ENCODE measurements at places on chromosomes 7 and 10.
A peak's percentile ranks its signal among the peaks of the same experiment; 100 is the strongest.

- no peak for DNase-seq
These were observed 32.1 kb upstream of the CALN1 start for GRCh38 chr7:72444026-72444776.

GRCh38 chr7:7957513-7957912 lies 11.1 kb upstream of the GLCCI1 start:
- DNase-seq = no peak

- no peak for DNase-seq
These were observed 94.6 kb downstream of the TACC2 start for GRCh38 chr10:122083478-122084025.

- DNase-seq = no peak
These were observed 403 bp downstream of the CDK6 start for GRCh38 chr7:92835851-92836488.

GRCh38 chr7:12062062-12062461 lies 149.0 kb upstream of the TMEM106B start:
- no peak for DNase-seq

DNA sequence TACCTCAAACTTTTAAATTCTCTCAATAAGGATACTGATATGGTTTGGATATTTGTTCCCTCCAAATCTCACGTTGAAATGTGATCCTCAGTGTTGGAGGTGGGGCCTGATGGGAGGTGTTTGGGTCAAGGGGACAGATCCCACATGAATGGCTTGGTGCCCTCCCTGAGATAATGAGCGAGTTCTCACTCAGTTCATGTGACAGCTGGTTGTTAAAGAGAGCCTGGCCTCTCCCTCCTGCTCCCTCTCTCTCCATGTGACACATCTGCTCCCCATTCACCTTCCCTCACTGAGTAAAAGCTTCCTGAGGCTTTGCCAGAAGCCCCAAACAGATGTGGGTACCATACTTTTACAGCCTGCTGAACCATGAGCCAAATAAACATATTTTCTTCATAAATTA lies 19.2 kb downstream of the ABCB4 start:
- DNase-seq = no peak

- no peak for DNase-seq
These were observed 131.7 kb upstream of the ADAM12 start for GRCh38 chr10:126519992-126520391.

DNA sequence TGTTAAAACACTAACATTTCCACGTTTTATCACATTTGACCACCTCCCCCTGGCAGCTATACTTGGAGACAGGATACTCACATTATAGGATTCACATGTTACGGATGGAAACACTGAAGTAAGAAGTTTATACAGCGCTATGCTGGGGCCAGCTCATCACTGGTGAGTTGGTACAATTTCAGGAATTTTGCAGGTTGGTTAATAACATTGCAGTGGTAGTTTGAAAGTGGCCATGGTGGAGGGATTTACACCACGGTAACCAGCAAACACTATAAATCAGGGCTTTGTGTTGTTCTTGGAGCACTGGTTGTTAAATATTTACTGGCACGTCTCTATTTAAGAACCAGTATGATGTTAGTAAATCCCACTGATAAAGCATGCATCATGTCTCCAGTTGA lies 174.0 kb downstream of the GFRA1 start:
- peak; percentile 10 for DNase-seq

DNA sequence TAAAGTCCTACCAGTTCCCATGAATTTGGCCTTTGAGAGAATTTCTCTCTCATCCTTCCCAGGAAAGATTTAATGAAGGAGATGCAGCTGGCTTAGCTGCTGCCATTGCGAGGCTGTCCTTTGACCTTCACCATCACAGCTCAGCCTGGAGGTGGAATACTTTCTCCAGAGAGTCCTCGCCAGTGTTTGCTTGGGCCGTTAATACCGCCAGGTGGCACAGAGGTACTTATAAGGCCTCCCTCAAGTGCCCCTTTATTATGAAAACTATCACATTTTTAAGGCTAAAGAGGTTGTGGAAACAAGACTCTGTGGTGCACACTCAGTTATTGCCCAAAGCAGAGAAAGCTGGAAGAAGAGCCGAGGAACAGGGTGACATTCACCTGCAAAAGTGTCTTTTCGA lies 330.6 kb downstream of the CCSER2 start:
- no peak for DNase-seq

- DNase-seq = no peak
These were observed 95.3 kb upstream of the DNAJB12 start for GRCh38 chr10:72449941-72450441.

DNA sequence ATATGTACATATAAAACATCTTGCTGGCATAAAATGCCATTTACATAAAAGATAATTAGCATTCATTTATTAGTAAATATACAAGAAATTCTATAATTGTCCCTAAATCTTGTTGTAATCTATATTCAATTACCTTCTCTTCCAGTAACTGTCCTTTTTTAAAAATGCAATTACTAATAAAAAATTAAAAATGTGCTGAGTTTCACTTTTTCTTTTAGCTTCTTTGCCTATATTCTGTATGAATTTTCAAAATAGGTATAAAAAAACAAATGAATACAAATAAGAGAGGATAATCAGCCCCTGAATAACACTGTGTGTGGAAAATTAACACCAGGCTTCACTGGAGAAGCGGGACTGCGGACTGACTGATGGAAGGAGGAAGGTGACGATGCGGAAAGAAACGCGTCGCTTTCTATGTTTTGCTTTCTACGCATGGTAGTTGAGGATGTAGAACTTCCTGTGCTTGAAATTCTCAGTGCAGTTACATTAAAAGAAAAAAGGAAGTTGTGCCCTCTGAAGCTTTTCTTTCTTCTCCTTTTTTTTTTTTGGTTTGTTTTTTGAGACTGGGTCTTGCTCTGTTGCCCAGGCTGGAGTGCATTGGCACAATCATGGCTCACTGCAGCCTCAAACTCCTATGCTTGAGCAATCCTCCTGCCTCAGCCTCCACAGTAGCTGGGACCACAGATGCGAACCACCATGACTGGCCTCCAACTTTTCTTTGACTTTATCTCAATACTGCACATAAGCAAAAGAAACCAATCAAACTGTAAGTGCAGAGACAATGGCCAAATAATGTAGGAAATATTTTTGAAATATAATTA lies 7.4 kb upstream of the ZMYND11 start:
- no peak for DNase-seq

- no peak for DNase-seq
These were observed 3.6 kb upstream of the HTR5A start for GRCh38 chr7:155066417-155066950.

DNA sequence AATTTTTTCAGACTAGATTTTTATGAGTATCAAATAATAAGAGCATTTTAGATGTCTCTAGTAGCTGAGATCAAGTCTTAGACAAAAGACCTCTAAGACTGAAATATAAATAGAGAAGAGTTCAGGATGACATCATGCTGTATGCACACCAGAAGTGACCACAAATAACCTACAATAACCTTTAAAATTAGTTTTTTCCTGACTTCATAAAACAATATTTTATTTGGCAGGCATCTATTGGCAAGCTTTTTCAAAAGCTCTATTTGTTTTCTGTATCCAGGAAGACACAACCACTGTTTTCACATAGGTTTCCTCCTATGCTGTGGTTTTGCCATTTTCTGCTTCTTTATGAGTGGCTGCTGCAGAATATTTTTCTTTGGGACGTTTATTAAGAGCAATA lies 359.1 kb downstream of the CRPPA start:
- no peak for DNase-seq

DNA sequence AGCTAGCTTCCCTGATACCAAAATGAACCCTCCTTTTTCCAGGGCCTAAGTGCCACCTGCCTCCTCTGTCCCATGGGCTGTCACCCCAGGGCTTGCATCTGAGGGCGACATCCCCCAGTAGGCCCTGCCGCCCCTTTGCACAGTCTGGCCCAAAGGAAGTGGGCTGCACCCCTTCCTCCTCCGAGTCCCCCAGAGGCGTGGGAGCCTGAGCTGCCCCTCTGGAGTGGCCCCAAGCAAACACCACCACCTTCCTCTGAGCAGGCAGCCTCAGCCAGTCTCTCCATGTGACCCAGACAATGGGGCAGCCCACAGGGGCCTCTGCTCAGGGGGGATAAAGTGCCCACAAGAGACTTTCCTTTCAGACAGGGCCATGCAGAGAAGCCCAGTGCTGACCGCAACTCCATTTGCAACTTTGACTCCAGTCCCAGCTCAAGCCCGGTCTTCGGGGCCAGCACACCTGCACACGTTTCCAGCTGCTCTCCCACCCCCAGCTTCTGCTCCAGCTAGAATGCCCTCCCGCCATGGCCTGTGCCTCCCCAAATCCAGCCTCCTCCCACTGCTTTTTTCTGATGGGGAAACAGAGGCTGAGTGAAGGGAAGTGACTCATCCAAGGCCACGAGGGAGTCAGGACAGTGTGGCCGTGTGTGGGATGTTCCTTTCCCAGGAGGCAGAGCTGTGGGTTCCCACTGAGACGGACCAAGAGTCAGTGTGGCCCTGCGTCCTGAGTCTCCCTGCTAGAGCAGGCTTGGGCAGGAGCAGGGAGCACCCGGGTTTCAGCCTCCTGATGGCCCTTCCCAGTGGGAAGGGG lies 111.9 kb downstream of the ZMIZ1 start:
- no peak for DNase-seq

DNA sequence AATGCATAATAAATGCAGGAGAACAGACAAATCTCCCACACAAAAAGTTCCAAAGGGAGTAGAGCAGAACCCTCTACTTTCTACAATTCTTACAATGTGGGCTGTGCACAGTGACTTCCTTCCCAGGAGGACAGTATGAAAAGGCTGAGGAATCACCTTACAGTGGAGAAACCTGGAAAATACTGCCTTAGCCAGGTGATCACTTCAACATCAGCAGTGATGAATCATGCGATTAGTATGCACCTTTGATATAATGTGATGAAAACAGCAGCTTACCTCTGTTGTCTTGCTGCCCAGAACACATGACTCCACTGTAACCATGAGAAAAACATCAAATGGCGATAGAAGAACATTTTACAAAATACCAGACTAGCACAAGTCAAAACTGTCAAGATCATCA lies 329.7 kb upstream of the POM121L12 start:
- no peak for DNase-seq

DNA sequence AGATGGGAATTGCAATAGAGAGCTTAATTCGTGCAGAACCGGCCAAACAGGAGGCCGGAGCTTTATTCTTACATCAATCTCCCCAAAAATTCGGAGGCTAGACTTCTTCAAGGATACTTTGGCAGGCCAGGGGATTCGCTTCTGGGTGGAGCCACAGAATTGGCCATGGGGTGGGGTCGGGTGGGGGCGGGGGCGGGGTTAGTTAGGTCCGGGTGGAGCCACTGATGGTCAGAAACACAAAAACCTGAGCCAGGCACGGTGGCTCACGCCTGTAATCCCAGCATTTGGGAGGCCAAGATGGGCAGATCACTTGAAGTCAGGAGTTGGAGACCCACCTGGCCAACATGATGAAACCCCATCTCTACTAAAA lies 87.5 kb downstream of the SEPTIN14 start:
- DNase-seq = no peak

DNA sequence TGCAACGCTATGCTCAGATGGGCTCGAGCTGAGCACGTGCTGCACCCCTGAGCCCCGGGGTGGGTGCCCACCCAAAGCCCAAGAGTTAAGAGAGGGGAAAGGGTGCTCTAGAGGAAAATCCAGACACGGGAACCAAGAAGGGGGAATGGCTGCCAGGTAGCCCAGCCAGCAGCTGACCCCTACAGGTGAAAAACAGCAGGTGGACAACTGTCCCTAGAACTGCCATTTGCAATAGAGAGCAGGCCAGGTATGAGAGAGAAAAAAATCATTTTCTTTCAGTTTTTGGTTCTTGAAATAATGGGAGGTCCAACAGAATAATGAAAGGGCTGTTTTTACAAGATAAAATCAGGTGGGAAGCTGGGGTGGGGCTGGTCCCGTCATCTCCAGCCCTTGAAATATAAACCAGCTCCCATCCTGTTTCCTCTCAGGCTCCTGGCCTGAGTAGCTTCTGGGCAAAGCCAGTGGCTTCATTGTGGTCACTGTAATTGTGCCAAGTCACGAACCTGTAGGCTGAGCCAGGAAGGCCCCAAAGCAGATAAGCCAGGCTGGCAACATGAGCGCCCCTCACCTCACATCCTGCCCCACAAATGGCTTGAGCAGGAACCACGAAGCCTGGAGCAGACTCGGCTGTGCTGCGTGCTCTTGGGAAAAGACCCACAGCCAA lies 257.8 kb downstream of the SNX10 start:
- DNase-seq = no peak

DNA sequence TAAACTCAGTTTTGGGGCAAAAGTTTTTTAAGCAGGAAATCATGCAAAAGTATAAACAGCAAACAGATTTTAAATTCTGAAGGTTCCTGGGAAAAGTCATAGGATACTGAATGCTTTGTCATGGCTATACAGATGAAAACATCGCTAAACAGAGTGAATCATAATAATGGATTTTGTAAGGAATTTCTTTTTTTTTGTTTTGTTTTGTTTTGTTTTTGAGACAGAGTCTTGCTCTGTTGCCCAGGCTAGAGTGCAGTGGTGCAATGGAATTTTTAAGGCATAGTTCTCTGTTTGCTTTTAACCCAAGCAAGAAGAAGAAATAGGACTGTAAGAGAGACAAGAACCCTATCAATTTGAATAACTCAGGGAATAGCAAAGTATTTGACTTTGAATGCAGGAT lies 285.3 kb downstream of the NRG3 start:
- no peak for DNase-seq

GRCh38 chr7:18444826-18445225 lies 50.7 kb upstream of the HDAC9 start:
- no peak for DNase-seq

- DNase-seq = no peak
These were observed 465.6 kb upstream of the IGFBP3 start for GRCh38 chr7:46386428-46387399.

DNA sequence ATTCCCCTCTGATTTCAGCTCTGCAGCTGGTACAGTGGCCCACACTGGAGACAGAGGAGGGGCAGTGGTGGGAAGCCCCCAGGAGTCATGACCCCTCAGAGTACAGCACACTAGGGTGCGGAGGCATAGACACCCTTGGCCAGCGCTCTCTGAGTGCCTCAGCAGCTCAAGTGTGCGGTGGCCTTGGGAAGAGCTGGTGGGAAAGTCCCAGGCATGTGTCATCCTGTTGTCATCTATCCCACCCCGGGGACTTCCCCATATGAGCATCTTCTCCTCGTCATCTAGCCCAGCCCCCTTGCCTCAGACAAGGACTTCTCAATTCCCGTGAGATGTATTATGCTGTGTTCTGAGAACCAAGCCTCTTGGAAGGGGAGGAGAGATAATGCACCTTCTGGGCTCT lies 15.6 kb upstream of the PPIF start:
- peak; percentile 30 for DNase-seq

GRCh38 chr7:137734221-137734620 lies 112.6 kb downstream of the DGKI start:
- no peak for DNase-seq

- no peak for DNase-seq
These were observed 91.3 kb downstream of the ZNF467 start for GRCh38 chr7:149682038-149682437.

All from fibroblast of skin of left biceps (primary cell).